Activated CD8-positive, alpha-beta T cell treated with anti-CD3 and anti-CD28 coated beads, Interleukin-2, amount 10 ng/mL, durations not matched to agents 7 days and 5 days (primary cell): ENCODE measurements at places on chromosomes 13 and 19.

DNA sequence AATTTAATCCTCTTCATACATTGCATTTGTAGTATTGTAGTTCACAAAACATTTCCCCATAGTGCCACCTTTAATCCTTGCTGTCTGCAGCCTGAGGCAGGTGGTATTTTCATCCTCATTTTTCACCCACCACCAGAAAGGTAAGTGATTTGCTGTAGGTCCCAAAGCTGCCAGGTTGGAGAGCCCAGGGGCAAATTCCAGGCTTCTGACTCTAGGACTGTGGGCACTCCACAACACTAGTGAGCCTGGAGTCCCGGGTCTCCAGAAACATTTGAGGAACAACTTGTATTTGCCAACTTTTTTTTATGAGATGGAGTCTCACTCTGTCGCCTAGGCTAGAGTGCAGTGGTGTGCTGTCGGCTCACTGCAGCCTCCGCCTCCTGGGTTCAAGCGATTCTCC, 6.2 kb downstream of the ILF3 start:
- no peak for DNase-seq

GRCh38 chr19:1690699-1691307, 38.4 kb upstream of the TCF3 start:
- DNase-seq: peak; percentile 75

GRCh38 chr13:51639171-51639570, 54.9 kb downstream of the WDFY2 start:
- no peak for DNase-seq

DNA sequence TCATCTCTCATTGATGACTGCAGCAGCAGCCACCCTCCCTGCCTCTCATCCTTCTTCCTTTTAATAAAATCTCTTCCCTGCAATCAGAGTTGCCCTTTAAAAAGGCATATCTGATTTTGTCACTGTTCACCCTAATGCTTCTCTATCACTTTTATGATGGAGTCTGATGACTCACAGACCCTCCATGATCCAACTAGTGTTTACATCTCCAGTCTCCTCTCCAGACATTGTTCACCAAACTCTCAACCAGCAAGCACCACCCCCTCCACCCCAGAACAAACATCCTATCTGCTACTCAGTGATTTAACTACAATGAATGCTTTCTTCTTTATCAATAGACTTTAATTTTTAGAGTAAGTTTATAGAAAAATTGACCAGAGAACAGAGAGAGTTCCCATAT, 59.5 kb downstream of the TNFSF11 start:
- no peak for DNase-seq

DNA sequence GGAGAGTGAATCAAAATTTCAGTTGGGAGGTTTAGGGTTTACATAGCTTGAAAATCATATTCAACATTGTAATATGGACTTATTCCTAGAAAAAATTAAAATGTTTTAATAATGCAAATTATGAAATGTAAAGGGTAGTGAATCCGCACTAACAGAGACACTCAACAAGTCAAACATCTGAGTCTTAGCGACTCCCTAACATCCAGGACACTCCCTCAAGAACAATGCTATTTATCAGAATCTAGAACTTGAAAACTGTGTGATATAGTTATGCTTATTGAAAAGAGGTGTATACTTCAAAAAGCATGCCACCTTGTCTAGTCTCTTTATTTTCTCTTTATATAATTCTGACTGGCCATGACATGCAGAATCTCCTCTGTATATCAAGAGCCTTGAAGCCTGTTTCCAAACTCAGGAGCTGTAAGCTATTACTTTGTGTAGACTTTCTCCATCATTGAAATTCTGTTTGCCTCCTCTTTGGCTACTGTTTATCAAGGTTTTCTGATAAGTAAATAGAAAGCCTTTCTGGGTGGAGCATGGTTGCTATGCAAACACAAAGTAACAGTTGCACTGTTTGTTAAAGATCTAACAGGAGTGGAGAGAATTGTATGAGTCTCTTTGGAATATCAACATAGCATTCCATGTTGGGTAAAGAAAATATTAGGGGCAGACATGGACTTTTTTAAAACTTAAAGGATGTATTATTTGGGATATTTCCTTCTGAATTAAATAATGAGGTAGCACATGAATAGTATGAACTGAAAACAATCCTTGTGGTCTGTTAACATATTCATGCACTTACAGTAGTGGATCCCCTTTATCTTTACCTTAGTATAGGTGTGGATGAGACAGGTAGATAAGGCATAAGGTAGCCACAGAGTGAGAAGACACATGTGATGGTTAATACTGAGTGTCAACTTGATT, 56.4 kb upstream of the MBNL2 start:
- no peak for DNase-seq

GRCh38 chr13:103671547-103671946, 605.3 kb upstream of the SLC10A2 start:
- no peak for DNase-seq

- no peak for DNase-seq
These were observed 174.0 kb downstream of the GPC5 start for GRCh38 chr13:91572439-91572838.

DNA sequence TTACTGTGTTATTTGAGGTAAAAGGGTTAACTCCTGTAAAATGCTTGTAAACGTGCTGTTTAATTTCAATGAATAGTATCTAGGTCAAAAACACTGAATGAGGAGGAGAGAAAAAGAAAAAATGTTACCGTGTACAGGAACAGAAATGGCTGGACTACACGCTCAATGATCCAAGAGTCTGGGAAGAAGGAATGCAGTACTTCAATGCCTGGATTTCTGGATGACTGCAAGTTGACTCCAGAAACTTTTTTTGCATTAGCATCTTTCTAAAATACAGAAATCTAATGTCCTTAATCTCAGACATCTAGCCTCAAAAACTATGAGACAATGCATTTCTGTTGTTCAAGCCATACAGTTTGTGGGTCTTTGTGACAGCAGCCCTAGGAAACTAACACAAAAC, 17.4 kb upstream of the IPO5 start:
- no peak for DNase-seq

DNA sequence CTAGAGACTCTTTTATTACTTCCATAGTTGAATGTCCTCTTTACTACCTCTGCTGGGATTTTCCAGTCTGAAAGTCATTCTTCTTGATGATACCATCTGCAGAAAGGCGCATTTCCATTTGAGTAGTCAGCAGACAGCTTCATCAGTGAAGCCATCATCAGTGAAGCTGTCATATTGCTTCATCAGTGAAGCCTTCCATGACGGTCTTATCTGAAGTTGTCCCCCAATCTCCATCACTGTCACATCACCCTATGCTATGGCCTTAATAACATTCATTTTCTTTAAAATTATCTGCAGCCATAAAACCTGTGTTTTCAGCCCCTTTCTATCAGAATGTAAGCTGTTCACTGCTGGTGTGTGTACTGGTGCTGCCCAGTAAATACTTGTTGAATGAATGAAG, 151.6 kb downstream of the B3GLCT start:
- DNase-seq: no peak

GRCh38 chr13:107025991-107026390, 458.1 kb upstream of the ARGLU1 start:
- no peak for DNase-seq

GRCh38 chr13:81305928-81306327, 965.0 kb upstream of the SPRY2 start:
- DNase-seq: no peak

DNA sequence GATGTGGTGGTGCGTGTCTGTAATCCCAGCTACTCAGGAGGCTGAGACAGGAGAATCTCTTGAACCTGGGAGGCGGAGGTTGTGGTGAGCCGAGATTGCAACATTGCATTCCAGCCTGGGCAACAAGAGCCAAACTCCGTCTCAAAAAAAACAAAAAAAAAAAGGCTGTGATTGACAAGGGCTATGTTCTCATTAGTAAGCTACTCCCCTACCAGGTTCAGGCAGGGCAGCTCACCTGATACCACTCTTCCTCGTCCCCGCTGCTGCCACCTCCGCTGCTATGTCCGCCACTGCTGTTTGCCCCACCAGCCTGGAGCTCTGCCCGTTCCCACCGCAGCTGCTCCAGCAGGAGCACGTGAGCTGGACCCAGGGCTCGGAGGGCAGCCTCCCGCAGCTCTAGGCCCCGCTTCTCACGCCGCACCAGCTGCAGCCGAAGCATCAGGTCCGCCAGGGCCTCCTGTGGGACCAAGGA, 9.4 kb downstream of the USHBP1 start:
- DNase-seq: no peak
